ENCODE measurements at places on chromosomes 16 and 17.

- no peak for DNase-seq
These were observed 49.5 kb downstream of the ZNF423 start for GRCh38 chr16:49806446-49806845.

DNA sequence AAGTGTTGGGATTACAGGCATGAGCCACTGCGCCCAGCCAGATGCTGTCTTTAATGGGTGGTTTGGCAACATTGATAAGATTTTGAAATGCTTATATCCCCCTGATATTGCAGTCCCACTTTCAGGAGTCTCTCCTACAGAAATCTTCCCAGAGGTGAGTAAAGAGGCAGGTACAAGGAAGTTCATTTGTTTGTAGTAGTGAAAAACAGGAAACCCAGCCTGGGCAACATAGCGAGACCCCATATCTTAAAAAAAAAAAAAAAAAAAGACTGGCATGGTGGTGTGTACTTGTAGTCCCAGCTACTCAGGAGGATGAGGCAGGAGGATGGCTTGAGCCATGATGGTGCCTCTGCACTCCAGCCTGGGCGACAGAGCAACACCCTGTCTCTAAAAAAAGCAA, 6.2 kb upstream of the NUPR1 start:
- DNase-seq = no peak

DNA sequence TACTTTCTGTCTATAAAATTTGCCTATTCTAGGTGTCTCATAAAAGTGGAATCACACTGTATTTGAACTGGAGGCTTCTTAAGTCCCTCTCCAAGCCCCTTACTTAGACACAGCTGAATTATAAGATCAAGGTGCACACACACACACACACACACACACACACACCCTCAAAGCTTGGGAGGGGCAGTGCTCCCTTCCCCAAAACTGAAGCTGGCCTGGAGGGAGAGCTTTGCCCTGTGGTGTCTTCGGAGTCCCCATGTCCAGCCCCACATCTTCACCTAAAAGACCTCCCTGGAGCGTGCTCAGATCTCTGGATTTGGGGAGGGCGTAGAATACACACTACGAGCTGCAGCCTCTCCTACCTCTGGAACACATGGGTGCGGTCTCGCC, 828 bp downstream of the EMP2 start:
- no peak for DNase-seq

DNA sequence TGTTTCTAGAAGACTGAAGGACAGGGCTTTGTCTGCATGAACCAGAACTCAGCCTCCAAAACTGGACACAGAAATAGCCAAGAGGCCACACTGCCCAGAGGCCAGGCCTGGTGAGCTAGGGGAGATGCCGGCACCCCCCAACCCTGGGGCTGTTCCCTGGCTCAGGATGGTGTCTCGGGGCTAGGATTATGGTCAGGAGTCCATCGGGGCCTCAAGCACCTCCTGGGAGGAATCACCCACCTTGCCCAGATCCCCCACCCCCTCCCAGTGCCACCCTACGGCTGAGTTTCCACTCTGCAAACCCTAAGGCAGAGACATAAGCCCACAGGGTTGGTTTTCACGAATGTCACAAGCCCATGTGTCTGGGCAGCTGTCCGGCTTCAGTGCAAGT, 37.2 kb downstream of the SLC7A5 start:
- DNase-seq = no peak

DNA sequence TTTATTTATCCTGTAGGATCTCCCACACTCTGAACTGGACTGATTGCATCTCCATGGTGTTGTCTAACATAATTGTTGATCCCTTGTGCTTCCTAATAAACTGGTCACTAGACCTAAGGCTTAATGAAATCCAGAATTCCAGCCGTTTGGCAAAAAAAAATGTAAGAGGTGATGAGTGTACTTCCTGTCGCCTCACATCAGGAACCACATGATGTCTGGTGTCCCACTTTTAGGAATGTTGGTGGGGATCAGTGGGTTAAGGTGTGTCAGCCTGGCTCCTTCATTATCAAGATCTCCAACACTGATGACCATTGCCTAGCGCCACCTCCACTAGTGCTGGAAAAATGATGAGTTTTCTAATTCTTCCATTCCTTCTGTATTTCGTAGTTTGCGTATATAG, 18.6 kb upstream of the LONP2 start:
- DNase-seq = no peak
